Adrenal gland (tissue), 19 donors: ENCODE measurements at places on chromosomes 6 and 20. TPM values are rescaled to one million over a fixed set of nuclear protein-coding genes. Genes with fewer than 3 reads are reported as not detected.

Gene CD109
- 2.1 TPM for polyA plus RNA-seq

Gene PTPRK
- 3.4 TPM for polyA plus RNA-seq

- no peak overlapping the region for H3K27ac ChIP-seq
- no peaks in the 10 kb centered on the region for H3K27me3 ChIP-seq
- H3K36me3 ChIP-seq, result no peaks in the 10 kb centered on the region
Measured at GRCh38 chr6:75843396-75843795, 94.4 kb downstream of the MYO6 start.

DNA sequence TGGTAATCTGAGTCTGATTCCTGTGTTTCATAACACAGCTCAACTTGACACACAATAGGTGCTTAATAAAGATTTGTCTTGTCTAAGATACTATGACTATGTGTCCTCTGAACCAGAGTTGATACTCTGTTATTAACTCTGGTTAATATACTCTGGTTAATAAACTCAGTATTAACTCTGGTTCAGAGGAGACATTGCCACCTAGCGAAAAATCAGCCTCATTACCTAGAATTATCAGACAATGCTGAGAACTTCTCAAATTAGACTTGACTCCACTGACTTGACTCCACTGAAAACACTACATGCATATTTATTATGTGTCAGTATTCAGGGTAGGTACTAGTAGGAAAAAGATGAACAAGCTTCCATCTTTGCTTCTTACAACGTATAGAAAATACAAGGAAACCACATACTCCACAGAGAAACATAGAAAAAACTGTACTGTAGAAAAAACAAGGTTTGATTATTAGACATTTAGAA is 73.9 kb downstream of the AHI1 start:
- no peaks in the 10 kb centered on the region for H3K36me3 ChIP-seq
- H3K4me1 ChIP-seq, result no peaks in the 10 kb centered on the region
- no peaks in the 10 kb centered on the region for H3K27me3 ChIP-seq
- H3K4me3 ChIP-seq, result no peak overlapping the region
- peak; percentile 19 for DNase-seq
- no peak overlapping the region for H3K27ac ChIP-seq

DNA sequence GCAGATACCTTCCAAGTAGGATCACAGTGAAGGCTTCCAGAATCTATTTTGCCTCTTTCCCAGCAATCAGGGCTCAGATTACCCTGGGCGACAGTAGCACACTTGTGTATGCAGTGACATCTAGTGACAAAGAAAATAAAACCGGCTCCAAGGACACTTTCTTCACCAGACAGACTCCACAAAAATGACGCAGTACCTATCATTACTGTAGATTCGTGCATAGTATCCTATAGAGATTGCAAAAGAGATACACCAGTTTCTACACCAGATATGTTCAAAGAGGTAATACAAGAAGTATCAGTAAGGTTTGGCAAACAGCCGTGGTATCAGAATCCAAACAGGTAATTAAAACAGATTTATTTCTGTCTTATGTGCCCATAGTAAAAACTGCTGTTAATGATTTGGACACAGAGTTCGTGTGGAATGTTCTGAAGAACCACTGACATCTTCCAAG is 600.4 kb upstream of the JAG1 start:
- DNase-seq, result peak; percentile 58
- H3K27me3 ChIP-seq, result no peaks in the 10 kb centered on the region
- H3K4me1 ChIP-seq, result no peaks in the 10 kb centered on the region

DNA sequence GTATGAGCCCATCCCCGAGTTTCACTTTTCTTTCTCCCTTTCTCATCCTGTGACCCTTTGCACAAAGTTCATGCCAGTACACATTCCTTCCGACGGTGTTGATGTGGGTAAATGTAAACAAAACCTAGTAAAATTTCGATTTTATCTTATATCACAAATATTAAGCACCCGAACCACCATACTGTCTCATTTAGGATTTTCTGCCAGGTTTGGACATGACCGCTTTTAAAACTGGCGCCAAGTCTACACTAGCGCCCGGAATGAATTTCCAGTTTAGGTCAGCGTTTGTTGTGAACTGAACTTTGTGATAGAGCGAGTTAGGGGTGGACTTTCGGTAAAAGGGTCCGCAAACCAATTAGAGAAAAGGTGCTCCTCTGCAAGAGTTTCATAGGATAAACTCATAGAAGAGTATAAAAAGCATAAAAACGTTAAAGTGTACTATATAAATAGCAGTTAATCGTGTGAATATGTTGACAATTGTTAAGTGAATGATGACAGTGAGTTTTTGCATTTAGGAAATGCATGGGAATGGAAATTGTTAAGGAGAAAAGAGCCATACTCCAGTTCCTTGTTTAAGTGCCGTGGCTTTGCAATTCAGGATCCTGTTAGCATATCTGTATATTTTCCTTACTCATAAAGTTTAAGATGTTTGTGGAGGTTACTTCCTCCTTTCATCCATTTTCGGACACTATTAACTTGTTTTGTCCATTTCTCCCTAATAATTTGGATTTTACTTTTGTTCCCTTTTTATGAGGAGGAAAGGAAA is 937 bp downstream of the AKAP7 start:
- H3K4me3 ChIP-seq, result peak overlapping the region; percentile 40
- DNase-seq, result peak; percentile 56
- H3K36me3 ChIP-seq, result no peaks in the 10 kb centered on the region
- peaks cover 23% of the 10 kb centered on the region for H3K4me1 ChIP-seq
- H3K27ac ChIP-seq, result peak overlapping the region; percentile 97

- H3K27me3 ChIP-seq, result no peaks in the 10 kb centered on the region
- H3K4me3 ChIP-seq, result no peak overlapping the region
- DNase-seq, result peak; percentile 37
- no peaks in the 10 kb centered on the region for H3K4me1 ChIP-seq
- H3K27ac ChIP-seq, result no peak overlapping the region
Measured at GRCh38 chr20:48283470-48284110, 498.3 kb upstream of the SULF2 start.

GRCh38 chr20:19974630-19975435 is 42.3 kb upstream of the NAA20 start:
- DNase-seq, result peak; percentile 94
- no peaks in the 10 kb centered on the region for H3K36me3 ChIP-seq
- H3K27ac ChIP-seq, result peak overlapping the region; percentile 74
- peak overlapping the region; percentile 8 for H3K4me3 ChIP-seq
- H3K27me3 ChIP-seq, result no peaks in the 10 kb centered on the region

- peak overlapping the region; percentile 78 for H3K4me3 ChIP-seq
- DNase-seq, result peak; percentile 88
- H3K27me3 ChIP-seq, result no peaks in the 10 kb centered on the region
- H3K4me1 ChIP-seq, result peaks cover 4% of the 10 kb centered on the region
Measured at GRCh38 chr20:3045042-3045815, 623 bp upstream of the MRPS26 start.

- no peaks in the 10 kb centered on the region for H3K36me3 ChIP-seq
- H3K27ac ChIP-seq, result no peak within 1 kb of the TSS
- peaks cover 43% of the 10 kb centered on the region for H3K27me3 ChIP-seq
- H3K4me3 ChIP-seq, result no peak within 1 kb of the TSS
- H3K4me1 ChIP-seq, result peaks cover 5% of the 10 kb centered on the region
Measured at GRCh38 chr20:2800521-2801285, at the start of gene CPXM1. Gene CPXM1 (minus strand): TSS chr20:2800627. CDS start chr20:2800572, 55 bp downstream.

GRCh38 chr6:11271228-11272020 is 39.0 kb upstream of the NEDD9 start:
- no peak overlapping the region for H3K27ac ChIP-seq
- peaks cover 11% of the 10 kb centered on the region for H3K4me1 ChIP-seq
- DNase-seq, result no peak
- no peaks in the 10 kb centered on the region for H3K36me3 ChIP-seq
- no peaks in the 10 kb centered on the region for H3K27me3 ChIP-seq
- H3K4me3 ChIP-seq, result no peak overlapping the region
